ENCODE measurements at places on chromosomes 1 and 21.

DNA sequence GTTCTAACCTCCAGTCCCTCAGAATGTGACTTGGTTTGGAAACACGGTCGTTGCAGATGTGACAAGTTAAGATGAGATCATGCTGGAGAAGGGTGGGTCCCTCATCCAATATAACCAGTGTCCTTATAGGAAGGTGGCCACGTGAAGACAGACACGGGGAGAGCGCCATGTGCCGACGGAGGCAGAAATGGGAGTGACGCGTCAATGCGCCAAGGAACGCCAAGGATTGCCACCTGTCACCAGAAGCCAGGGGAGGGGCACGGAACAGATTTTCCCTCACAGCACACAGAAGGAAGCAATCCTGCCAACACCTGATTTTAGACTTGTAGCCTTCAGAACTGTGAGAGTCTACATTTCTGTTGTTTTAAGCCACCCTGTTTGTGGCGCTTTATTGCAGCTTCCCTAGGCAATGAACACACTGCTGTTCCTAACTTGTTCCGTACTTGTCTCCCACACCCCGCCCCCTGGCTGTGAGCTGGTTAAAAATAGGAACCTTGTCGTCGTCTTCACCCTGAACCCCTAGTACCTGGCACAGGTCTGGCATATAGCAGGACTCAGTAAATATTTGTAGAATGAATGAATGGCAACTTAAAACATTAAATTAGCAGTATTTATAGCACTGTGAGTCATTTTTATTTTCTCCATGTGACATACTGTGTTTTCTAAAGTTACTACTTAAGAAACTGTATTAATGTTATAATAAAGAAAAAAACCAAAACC is 14.2 kb downstream of the RIMS3 start:
- H3K4me1 ChIP-seq: peaks cover 13% of the 10 kb centered on the region
- H3K27ac ChIP-seq: no peak overlapping the region
- H3K4me3 ChIP-seq: no peak overlapping the region
- H3K27me3 ChIP-seq: no peaks in the 10 kb centered on the region
- no peaks in the 10 kb centered on the region for H3K36me3 ChIP-seq
- no peak for DNase-seq

GRCh38 chr21:26977746-26978145 is 10.9 kb upstream of the ADAMTS5 start:
- no peaks in the 10 kb centered on the region for H3K36me3 ChIP-seq
- no peaks in the 10 kb centered on the region for H3K4me1 ChIP-seq
- no peak for DNase-seq
- H3K27ac ChIP-seq: no peak overlapping the region
- H3K4me3 ChIP-seq: no peak overlapping the region

DNA sequence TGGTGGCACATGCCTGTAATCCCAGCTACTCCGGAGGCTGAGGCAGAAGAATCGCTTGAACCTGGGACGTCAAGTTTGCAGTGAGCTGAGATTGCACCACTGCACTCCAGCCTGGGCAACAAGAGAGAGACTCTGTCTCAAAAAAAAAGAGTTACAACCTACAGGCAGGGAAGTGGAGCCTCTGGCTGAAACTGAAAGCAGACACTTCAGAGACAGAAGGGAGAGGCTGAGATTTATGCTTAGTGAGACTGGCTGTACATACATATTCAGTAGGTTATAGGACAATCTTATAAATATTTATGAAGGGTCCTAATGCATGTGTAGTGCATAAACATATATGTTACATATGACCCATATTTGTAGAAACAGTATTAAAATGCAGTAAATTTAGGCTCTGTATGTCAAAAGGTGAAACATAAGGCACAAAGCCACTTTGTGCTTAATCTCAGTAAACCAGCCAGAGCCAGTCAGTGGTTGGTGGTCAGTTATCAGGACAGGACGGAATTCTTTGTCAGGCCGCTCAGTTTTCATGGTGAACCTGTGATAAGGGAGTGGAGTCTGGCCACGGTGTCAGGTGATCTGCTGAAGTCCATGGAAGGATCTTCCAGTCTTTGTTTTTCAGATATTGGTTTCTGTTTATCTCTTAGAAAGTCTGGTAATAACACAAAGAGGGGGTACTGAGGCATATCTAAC is 13.7 kb downstream of the RHEX start:
- no peaks in the 10 kb centered on the region for H3K27me3 ChIP-seq
- peaks cover 4% of the 10 kb centered on the region for H3K4me1 ChIP-seq
- H3K27ac ChIP-seq: no peak overlapping the region

GRCh38 chr1:47709019-47709871 is 271.4 kb downstream of the FOXD2 start:
- H3K36me3 ChIP-seq: no peaks in the 10 kb centered on the region
- H3K4me3 ChIP-seq: no peak overlapping the region

- no peaks in the 10 kb centered on the region for H3K4me1 ChIP-seq
- DNase-seq: no peak
- no peaks in the 10 kb centered on the region for H3K36me3 ChIP-seq
- no peak overlapping the region for H3K4me3 ChIP-seq
- no peaks in the 10 kb centered on the region for H3K27me3 ChIP-seq
Measured at GRCh38 chr1:176501599-176501998, 38.6 kb downstream of the PAPPA2 start.

DNA sequence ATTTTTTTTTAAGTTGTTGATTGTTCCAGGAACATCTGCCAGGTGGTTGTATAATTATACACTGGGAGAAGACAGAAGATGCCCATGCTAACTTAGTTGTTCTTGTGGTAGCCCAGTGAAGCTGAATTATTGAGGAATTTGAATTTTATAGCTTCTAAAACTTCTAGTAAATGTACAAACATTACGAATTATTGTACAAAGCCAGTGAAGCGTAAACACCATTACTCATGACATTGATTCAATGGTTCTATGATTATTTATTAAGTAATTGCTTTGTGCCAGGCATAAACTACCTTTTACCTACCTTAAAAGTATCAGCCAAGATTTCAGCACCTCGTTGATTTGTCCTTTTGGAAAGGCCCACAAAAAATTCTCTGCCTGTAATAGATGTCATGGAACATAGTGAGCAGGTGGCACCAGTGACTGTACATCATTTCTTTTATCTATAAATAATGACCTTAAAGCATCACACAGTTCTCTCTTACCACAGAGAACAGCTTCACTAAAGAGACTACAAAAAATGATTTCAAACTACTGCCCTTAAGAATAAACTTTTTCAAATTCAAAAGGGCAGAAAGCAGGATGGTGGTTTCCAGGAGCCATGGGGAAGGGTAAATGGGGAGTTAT is 74.9 kb upstream of the BCL10 start:
- DNase-seq: no peak
- no peak overlapping the region for H3K27ac ChIP-seq
- H3K4me3 ChIP-seq: no peak overlapping the region
- no peaks in the 10 kb centered on the region for H3K4me1 ChIP-seq
- H3K36me3 ChIP-seq: no peaks in the 10 kb centered on the region

- no peak for DNase-seq
- peaks cover 6% of the 10 kb centered on the region for H3K4me1 ChIP-seq
- no peaks in the 10 kb centered on the region for H3K36me3 ChIP-seq
- no peak overlapping the region for H3K4me3 ChIP-seq
- H3K27ac ChIP-seq: no peak overlapping the region
Measured at GRCh38 chr1:113396102-113396501, 5.8 kb downstream of the MAGI3 start.

DNA sequence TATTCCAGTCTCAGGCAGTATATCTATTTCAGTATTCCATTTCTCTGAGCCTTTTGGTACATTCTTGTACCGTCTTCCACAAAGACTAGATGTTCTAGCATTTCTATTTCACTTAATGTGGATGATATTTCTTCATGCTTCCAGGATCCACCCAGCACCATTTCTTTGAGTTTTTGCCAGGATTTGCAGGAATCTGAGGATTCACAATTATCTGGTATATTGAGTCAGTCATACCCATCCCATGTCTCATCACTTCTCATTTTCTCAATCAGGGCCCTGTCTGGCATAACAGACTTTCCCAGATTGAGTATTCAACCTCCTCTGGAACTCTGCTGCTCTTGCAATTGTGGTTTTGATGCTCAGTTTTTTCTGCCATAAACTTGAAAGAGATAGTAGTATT is 20.9 kb upstream of the COL11A1 start:
- no peaks in the 10 kb centered on the region for H3K27me3 ChIP-seq
- no peaks in the 10 kb centered on the region for H3K36me3 ChIP-seq
- no peak overlapping the region for H3K27ac ChIP-seq
- no peak overlapping the region for H3K4me3 ChIP-seq

DNA sequence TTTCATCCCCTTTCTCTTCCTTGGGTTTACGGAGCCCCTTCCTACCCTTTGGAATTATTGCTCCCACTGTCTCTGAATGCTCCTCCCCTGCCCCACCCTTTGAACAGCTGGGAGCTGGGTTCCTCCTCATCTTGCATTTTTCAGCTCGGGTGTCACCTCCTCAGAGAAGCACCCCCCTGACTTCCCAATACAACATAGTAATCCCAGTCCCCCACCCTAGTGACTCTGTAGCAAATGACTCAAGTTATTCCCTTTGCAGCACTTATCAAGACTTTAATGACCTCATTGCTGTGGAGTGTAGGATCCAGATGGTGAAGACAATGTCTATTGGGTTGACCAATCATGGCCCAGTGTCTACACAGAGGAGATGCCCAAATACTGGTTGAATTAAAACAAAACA is 8.9 kb upstream of the VWA5B1 start:
- DNase-seq: no peak
- no peaks in the 10 kb centered on the region for H3K27me3 ChIP-seq
- no peaks in the 10 kb centered on the region for H3K4me1 ChIP-seq
- no peaks in the 10 kb centered on the region for H3K36me3 ChIP-seq
- no peak overlapping the region for H3K4me3 ChIP-seq

DNA sequence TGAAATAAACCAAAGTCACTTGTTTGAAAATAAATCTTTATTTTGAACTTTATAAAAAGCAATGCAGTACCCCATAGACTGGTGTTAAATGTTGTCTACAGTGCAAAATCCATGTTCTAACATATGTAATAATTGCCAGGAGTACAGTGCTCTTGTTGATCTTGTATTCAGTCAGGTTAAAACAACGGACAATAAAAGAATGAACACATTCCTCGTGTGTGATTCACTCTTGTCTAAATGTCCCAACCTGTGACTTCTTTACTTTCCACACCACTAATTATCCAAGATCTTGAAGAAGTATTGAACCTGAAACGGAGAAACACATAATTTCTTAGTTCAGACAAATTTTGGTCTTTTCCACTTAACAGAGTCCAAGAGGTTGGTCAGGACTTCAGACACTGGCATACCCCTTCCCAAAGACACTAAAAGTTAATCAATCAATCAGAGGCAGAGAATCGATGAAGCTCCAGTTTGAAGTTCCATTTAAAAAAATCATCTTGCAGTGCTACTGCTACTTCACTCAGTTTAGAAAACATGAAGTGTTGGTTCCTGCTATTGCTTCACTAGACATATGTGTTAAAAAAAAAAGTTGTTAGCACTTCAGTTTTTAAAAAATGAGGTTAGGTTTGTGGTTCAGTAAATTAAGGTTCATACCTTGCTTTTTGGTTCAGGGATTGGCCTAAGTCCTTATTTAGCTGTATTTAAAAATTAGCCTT is 26.2 kb downstream of the ATP1B1 start:
- peak overlapping the region; percentile 61 for H3K27ac ChIP-seq
- H3K4me1 ChIP-seq: peaks cover 3% of the 10 kb centered on the region
- no peak overlapping the region for H3K4me3 ChIP-seq

GRCh38 chr1:20395255-20395654 is 90.8 kb downstream of the CAMK2N1 start:
- no peak overlapping the region for H3K4me3 ChIP-seq
- no peaks in the 10 kb centered on the region for H3K4me1 ChIP-seq
- H3K36me3 ChIP-seq: no peaks in the 10 kb centered on the region
- no peak for DNase-seq

Measured in natural killer cell (primary cell).